ENCODE measurements at places on chromosomes 1 and 21.

- peak overlapping the region; percentile 68 for H3K27ac ChIP-seq
- H3K4me3 ChIP-seq, result peak overlapping the region; percentile 49
- peaks cover 26% of the 10 kb centered on the region for H3K4me1 ChIP-seq
- peaks cover 4% of the 10 kb centered on the region for H3K27me3 ChIP-seq
Observed at GRCh38 chr1:210251680-210252490, 19.3 kb downstream of the SERTAD4 start.

DNA sequence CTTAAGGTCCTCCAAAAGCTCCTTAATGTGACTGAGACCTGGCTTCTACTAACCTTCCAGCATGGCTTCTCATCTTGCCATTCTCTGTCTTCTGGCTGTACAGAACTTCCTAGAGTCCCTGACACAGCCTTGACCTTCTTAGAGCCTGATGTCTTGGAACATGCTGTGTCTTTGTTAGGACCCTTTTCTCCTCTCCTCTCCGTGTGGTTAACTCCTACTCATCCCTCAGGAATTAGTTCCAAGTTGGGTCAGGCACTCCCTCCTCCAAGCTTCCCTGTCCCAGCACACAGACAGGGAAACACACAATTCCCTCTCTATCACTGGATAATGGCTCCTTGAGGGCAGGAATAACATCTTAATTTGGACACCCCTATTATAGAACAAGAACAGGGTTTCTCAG is 275.4 kb upstream of the USP24 start:
- H3K27ac ChIP-seq, result no peak overlapping the region
- no peaks in the 10 kb centered on the region for H3K4me1 ChIP-seq

- DNase-seq, result no peak
- no peak overlapping the region for H3K27ac ChIP-seq
- no peak overlapping the region for H3K4me3 ChIP-seq
- H3K27me3 ChIP-seq, result peaks cover 3% of the 10 kb centered on the region
- H3K36me3 ChIP-seq, result no peaks in the 10 kb centered on the region
Observed at GRCh38 chr1:208538587-208538986, 294.4 kb upstream of the PLXNA2 start.

DNA sequence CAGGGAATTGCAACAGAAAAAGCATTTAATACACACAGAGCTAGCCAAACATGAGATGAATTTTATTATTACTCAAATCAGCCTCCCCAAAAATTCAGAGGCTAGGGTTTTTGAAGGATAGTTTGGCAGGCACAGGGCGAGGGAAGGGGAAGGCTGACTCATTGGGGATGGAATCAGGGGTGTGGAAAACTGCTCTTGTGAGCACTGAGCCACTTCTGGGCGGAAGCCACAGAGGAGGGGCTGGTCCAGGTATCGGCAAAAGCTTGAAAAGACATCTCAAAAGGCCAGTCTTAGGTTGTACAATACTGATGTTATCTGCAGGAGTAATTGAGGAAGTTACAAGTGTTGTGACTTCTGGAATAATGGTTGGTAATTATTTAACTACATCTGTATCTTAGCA is 109.4 kb downstream of the TLR5 start:
- peaks cover 20% of the 10 kb centered on the region for H3K4me1 ChIP-seq
- H3K36me3 ChIP-seq, result no peaks in the 10 kb centered on the region
- H3K4me3 ChIP-seq, result no peak overlapping the region
- DNase-seq, result no peak
- H3K27me3 ChIP-seq, result peaks cover 10% of the 10 kb centered on the region
- H3K27ac ChIP-seq, result no peak overlapping the region

GRCh38 chr1:231103961-231104360 is 57.9 kb upstream of the TRIM67 start:
- no peaks in the 10 kb centered on the region for H3K36me3 ChIP-seq
- DNase-seq, result no peak
- no peaks in the 10 kb centered on the region for H3K4me1 ChIP-seq
- no peak overlapping the region for H3K4me3 ChIP-seq

DNA sequence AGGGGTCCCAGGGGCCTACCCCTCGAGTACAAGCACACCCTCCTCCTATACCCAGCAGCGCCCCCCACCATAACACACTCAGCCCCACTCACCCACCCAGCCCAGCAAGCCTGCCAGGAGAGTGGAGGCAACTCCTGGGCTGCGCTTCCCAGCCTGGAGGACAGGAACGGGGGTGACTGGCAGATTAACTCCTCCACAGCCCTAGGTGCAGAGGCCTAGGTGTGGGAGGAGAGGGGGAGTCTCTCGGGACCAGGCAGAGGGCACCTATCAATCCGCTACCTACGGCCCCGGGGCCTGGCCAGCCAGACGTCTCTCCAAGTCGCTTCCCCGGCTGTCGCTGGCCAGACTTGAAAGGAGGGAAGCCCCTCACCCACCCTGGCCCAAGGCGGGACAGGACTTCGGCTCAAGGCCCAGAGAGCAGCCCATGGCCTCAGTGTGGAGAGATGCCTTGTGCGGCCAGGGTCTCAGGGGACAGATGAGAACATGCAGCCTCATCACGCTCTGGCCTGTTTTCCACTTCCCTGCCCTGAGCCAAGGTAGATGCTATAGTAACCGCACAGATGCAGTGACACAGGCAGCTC is 24.9 kb downstream of the MATN1 start:
- peak; percentile 68 for DNase-seq
- no peak overlapping the region for H3K4me3 ChIP-seq
- peak overlapping the region; percentile 34 for H3K27ac ChIP-seq
- H3K4me1 ChIP-seq, result peaks cover 53% of the 10 kb centered on the region
- H3K27me3 ChIP-seq, result no peaks in the 10 kb centered on the region
- H3K36me3 ChIP-seq, result no peaks in the 10 kb centered on the region

DNA sequence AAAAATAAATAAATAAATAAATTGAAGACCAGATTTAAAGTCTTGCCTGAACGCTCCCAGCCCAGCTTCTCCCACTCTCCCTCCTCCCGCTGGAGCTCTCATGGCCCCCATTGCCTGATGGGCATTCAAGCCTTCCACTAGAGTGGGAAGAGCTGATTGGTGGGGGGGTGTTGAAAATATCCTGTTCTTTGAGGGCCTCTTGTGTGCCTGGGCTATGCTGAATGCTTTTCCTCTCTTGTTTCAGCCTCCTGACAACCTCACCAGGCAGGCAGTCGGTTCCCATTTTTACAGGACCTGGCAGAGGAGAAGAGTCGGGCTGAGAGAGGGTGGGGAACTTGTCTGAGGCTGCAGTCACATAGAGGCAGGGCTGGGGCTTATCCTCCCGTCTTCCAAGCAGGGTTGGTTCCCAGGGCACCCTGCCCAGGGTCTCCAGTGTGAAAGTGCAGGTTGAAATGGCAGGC is 59.2 kb upstream of the SSBP3 start:
- no peak overlapping the region for H3K27ac ChIP-seq
- no peaks in the 10 kb centered on the region for H3K27me3 ChIP-seq
- no peak for DNase-seq
- no peaks in the 10 kb centered on the region for H3K36me3 ChIP-seq
- no peak overlapping the region for H3K4me3 ChIP-seq
- H3K4me1 ChIP-seq, result no peaks in the 10 kb centered on the region

DNA sequence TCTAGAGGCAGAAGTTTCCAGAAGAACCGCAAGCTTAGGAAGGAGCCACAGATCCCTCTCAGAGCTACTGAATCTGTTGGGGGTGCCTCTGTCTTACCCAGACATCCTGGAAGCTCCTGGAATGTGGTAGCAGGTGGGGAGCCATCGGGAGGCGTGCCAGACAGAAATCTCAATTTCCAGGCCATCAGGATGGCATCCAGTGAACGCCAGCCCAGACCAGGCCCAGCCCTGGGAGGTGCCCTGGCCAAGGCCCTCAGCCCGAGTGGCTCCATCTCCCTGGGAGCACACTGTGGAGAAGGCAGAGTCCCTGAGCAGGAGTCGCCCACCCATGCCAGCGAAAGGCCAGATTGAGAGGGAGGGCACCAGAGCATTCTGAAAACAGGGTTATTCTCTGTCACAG is 2.5 kb downstream of the ABCA4 start:
- H3K4me3 ChIP-seq, result no peak overlapping the region
- no peak for DNase-seq
- H3K4me1 ChIP-seq, result peaks cover 13% of the 10 kb centered on the region
- H3K27me3 ChIP-seq, result no peaks in the 10 kb centered on the region
- H3K27ac ChIP-seq, result no peak overlapping the region

GRCh38 chr1:91523482-91523881 is 22.8 kb downstream of the CDC7 start:
- no peaks in the 10 kb centered on the region for H3K36me3 ChIP-seq
- no peak for DNase-seq
- peaks cover 4% of the 10 kb centered on the region for H3K4me1 ChIP-seq
- H3K27ac ChIP-seq, result no peak overlapping the region
- no peak overlapping the region for H3K4me3 ChIP-seq

DNA sequence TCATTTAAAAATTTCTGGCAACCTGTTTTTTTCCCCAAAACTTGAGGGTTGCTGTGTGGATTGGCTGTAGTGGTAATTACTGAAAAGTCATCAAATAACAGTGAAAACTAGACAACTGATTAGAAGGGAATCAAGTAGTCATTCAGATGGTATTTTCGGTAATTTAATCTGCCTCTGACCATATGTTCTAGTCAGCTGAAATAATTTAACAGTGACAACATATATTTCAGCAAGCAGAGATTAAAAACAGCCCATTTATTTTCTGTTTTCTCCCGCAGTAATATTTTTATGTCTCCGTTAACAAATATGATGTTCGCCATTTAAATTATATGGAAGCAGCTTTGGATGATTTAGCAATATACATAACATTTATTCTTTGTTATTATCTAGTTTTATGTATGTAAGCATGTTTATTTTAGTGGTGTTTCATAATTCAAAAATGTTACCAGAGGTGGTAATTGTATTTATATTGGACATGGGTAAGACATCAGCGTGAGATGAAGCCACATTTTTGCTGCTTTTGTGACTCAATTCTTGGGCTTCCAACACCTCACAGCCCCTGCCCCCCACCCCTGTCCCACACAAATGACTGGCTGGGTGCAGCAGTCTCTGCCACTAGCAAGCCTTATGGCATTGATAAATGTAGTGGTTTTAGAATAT is 104.4 kb downstream of the GALNT2 start:
- H3K27me3 ChIP-seq, result no peaks in the 10 kb centered on the region
- peaks cover 4% of the 10 kb centered on the region for H3K4me1 ChIP-seq
- H3K4me3 ChIP-seq, result no peak overlapping the region
- no peak for DNase-seq
- H3K36me3 ChIP-seq, result no peaks in the 10 kb centered on the region
- H3K27ac ChIP-seq, result no peak overlapping the region

DNA sequence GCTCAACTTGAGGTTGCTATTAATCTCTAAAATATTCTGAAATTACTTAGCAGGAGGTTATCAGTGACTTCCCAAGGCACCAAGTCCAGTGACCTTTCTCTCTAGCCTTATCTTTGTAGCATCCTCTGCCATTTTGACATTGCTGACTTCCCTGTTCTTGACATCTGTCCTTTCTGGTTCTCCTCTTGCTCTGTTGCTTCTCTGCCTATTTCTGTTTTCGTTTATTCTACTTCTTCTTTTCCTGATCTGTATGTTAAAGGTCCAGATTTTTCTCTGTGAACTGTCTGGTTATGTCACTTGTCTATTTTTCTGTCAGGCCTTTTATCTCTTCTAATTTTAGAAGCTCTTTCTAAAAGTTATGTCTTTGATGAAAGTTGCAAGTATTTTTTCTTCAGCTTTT is 178.8 kb downstream of the VPS13D start:
- no peak for DNase-seq
- H3K4me3 ChIP-seq, result no peak overlapping the region
- no peaks in the 10 kb centered on the region for H3K27me3 ChIP-seq
- H3K36me3 ChIP-seq, result peaks cover 30% of the 10 kb centered on the region
- H3K27ac ChIP-seq, result no peak overlapping the region

DNA sequence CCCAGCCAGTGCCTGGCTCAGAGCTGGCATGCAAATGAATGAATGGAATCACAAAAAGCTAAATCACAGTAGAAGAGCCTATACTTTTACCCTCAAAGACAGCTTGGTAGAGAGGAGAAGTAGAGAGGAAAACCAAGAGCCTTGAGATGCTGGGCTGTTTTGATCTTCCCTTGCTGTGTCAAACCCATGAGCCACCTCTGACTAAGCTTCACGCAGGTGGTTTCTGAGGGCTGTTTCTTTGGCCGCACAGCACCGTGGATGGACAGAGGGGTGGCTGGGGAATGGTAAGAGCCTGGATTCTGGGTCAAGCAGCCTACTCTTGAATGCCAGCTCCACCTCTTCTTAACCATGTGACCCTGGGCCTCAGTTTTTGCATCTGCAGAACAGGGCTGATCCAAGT is 18.6 kb downstream of the ABCG1 start:
- H3K4me3 ChIP-seq, result no peak overlapping the region
- H3K36me3 ChIP-seq, result no peaks in the 10 kb centered on the region
- peaks cover 60% of the 10 kb centered on the region for H3K4me1 ChIP-seq
- DNase-seq, result no peak
- no peaks in the 10 kb centered on the region for H3K27me3 ChIP-seq

DNA sequence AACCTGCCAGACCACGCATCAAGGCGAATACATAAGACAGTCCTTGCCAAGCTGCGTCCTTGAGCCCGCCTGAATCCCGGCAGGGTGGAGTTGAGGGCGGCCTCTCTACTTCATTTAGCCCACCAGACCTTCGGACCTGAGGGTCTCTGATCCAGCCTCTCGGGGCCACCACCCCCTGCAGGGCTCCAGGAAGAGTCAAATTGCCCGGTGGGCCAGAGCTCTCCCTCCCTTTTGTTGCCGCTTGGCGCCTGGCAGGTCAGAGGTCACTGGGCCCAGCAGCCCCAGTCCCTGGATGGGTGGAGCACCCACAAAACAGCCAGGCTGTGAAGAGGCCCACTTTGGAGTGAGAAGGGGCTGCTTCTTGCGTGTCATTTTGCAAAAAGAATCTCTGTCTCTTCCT is 9.0 kb downstream of the GNG4 start:
- no peak overlapping the region for H3K27ac ChIP-seq
- H3K4me3 ChIP-seq, result no peak overlapping the region
- no peaks in the 10 kb centered on the region for H3K36me3 ChIP-seq
- no peak for DNase-seq
- peaks cover 9% of the 10 kb centered on the region for H3K4me1 ChIP-seq

GRCh38 chr21:33015096-33015495 is 10.6 kb upstream of the OLIG2 start:
- H3K27ac ChIP-seq, result no peak overlapping the region
- H3K4me1 ChIP-seq, result peaks cover 8% of the 10 kb centered on the region
- H3K36me3 ChIP-seq, result no peaks in the 10 kb centered on the region

DNA sequence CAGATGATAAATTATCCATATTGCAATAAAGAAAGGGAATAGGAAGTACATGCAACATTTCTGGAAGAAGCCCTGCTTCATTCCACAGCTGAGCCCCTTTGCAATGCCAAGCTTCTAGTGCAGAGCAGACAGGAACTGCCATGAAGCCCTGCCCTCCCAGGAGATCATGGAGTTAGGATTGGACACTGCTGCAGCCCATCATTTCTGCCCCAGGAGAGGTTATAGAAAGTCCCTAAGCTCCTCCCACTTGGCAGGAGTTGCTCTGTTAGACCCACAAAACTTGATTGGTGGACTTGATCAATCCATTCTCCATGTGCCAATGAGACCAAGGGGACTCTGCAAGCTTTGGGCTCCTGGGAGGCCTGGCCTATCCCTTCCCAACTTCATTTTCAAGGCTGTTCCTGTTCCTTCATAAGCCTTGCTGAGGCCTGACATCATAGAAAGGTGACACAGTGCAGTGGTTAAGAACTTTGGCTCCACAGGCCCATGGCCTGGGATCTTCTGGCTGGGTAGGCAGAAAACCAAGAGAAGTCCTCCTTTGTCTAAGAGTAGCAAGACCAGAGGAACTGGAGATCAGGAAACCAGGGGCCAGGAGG is 1.3 kb upstream of the LAPTM5 start:
- H3K4me3 ChIP-seq, result no peak overlapping the region
- H3K36me3 ChIP-seq, result no peaks in the 10 kb centered on the region
- DNase-seq, result no peak
- H3K27me3 ChIP-seq, result no peaks in the 10 kb centered on the region
- no peak overlapping the region for H3K27ac ChIP-seq

GRCh38 chr1:169528215-169529067 is 42.7 kb upstream of the SLC19A2 start:
- H3K27me3 ChIP-seq, result no peaks in the 10 kb centered on the region
- no peak for DNase-seq
- H3K27ac ChIP-seq, result peak overlapping the region; percentile 72
- no peaks in the 10 kb centered on the region for H3K36me3 ChIP-seq

All from suprapubic skin (tissue), 4 donors.